ENCODE measurements at places on chromosomes 3 and 15.

DNA sequence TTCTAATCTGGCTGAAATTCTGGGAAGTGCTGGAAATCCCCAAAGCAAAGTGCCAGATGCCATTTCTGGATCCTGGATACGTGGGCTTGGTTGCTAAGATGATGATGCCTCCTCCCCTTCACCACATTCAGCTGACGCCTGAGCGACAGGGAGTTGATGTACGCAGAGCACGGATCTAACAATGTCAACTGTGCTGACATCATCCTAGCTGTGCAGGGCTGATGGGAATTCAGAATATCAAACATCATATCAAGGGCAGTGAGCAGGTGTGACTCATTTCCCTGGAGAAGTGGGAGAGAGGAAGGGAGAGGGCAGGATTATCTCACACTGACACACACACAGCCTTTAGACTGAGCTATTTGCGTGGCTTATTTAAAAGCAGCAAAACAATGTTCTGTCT, 92.6 kb upstream of the ZBTB20 start:
- peak; percentile 77 for DNase-seq

- DNase-seq = no peak
Measured at GRCh38 chr15:51244423-51244869, 94.0 kb downstream of the CYP19A1 start.

DNA sequence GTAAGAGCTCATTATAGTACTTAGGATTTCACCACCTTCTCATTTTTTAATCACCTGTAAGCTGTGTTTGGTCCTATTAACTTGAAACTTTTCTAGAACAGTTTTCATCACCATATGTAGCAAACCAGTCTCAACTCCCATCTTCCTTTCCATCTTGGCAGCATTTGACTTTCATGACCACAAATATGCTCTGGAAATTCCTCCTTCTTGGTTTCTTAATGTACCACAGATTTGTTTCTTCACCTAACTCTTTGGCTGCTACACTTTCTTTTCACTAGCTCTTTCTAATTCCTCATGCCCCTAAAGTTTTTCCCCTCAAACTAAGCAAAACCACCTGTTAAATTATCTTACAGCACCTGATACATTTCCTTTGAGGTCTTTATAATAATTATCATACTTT, 13.2 kb upstream of the NMB start:
- no peak for DNase-seq

GRCh38 chr3:197003461-197004385, 25.9 kb downstream of the MELTF start:
- DNase-seq = peak; percentile 86

GRCh38 chr3:15952543-15953175, 154.9 kb upstream of the ANKRD28 start:
- DNase-seq = no peak

GRCh38 chr3:157388976-157389375, 47.7 kb upstream of the PTX3 start:
- no peak for DNase-seq

DNA sequence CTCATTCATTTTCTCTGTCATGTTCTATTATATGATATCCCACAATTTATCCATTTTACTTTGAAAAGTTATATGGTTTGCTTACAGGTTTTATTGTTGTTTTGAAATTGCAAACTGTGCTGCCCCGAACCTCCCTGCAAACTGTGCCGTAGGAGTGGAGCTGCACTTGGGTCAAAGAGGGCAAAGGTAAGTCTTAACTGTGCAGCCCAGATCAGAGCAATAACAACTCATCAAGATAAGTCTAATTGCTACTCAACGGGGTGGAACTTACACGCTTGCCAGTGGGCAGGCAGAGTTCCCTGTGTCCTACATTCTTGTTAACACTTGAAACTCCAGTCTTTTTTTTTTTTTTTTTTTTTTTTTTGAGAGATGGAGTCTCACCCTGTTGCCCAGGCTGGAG, 33.2 kb downstream of the ZDHHC19 start:
- no peak for DNase-seq

- DNase-seq = no peak
Measured at GRCh38 chr15:79900087-79900486, 3.3 kb upstream of the MTHFS start.

GRCh38 chr3:178505832-178506231, 30.4 kb upstream of the KCNMB2 start:
- DNase-seq = no peak

- no peak for DNase-seq
Measured at GRCh38 chr3:11544412-11545181, 99.1 kb downstream of the VGLL4 start.

GRCh38 chr15:45842151-45842550, 207.3 kb downstream of the SQOR start:
- DNase-seq = no peak

- peak; percentile 35 for DNase-seq
Measured at GRCh38 chr3:112126511-112126911, 6.5 kb downstream of the GCSAM start.

DNA sequence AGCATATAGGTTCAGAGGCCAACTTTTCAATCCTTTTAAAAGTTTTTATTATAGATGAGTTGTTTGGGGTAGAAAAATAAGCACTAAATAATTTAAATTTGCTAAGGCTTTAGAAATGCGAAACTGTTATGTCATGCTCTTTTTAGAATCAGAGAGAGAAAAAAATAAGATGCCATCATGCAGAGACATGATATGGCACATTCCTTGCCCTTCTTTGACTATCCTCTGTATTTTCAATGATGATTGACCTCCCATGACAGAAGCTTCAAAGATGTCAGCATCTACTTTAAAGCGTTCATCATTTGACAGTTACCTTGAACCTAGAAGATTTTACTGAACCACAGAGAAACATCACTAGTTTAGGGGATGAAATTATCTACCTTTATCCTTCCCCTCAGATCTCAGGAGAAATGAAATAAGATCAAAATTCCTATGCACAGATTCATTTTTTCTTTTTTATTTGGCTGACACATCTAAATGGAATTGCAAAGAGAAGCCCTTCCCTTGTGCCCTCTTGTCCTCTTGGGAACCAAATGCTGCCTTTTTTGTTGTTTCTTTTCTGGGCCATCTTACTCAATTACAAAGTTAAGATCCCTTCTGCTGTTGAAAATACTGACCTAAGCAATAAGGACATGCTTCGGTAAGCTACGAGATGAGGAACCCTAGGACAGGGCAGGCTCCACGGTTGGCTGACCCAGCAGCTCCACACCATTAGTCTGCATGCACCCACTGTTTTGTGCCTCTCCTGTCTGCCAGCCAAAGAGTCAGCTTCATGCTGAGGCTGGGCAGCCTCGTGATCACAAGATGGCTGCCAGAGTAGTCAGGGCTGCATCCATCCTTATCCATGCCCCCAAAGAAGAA, 289.7 kb upstream of the TPM1 start:
- DNase-seq = no peak

- no peak for DNase-seq
Measured at GRCh38 chr3:141375381-141376301, 7.3 kb downstream of the ZBTB38 start.

GRCh38 chr3:42662037-42662812, 8.7 kb downstream of the ZBTB47 start:
- DNase-seq = no peak

DNA sequence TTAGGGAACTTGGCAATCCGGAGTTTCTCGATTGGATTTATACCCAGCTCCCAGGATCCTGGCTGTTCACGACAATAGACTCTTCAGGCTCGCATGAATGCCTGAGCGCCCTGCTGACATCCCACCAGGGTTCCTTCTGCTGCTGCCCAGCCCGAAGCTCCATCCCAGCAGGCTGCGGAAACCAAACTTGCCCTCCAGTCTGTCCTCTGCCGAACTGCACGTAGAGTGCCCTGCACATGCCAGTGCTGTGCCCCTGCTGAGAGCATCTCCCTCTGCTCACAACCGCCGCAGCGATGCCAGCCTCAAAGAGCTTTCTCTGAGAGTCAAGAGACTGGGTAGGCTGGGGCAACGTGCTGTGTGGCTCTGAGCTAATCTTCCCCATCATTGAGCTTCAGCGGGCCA, 6.9 kb downstream of the ADAMTS7 start:
- DNase-seq = no peak

DNA sequence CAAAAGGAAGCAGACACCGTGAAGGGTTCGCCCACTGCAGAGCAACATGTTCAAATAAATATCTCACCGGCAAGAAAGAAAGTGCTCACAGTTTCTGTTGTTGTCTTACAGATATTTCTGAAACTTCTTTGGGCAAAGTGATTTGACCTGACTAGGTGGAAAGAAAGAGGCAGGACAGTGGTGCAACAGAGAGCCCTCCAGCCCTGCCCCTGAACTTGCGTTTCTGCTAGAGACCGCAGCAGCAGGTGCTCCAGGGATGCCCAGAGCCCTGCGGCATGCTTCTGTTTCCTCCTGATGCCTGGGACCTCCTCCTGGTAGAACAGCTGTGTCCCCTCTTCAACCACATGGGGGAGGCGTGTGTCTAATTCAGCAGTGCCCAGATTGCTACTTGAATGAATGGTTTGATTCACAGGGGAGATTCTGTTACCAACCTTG, 123.4 kb downstream of the ATP10A start:
- no peak for DNase-seq

DNA sequence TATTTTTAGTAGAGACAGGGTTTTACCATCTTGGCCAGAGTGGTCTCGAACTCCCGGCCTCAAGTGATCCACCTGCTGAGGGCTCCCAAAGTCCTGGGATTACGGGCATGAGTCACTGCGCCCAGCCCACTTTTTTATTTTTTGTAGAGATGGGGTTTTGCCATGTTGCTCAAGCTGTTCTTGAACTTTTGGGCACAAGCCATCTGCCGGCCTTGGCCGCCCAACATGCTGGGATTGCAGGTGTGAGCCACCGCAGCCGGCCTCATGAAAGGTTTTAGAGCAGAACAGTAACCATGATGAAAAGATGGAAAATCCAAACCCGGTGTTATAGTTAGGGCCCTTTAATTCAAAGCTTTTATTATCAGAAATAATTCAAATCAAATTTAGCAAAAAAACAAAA, 15.6 kb upstream of the MB21D2 start:
- no peak for DNase-seq

DNA sequence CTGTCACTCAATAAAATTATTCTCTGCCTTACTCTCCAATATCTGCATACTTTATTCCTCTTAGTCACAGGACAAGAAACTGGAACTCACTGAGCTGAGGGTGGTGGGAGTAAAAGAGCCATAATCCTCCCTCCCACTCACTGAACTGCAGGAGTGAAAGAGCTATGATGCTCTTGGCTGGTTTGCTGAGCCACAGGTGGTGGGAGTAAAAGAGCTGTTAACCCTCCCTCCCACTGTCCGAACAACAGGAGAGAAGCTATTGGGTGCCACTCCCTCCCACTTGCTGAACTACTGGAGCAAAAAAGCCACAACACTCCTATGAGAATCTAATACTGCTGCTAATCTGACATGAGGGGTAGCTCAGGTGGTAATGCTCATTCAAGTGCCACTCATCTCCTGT, 391.0 kb downstream of the NSUN3 start:
- DNase-seq = no peak

GRCh38 chr3:167160781-167161180, 219.3 kb downstream of the ZBBX start:
- DNase-seq = no peak

- DNase-seq = no peak
Measured at GRCh38 chr3:45208586-45208985, 17.5 kb downstream of the TMEM158 start.

DNA sequence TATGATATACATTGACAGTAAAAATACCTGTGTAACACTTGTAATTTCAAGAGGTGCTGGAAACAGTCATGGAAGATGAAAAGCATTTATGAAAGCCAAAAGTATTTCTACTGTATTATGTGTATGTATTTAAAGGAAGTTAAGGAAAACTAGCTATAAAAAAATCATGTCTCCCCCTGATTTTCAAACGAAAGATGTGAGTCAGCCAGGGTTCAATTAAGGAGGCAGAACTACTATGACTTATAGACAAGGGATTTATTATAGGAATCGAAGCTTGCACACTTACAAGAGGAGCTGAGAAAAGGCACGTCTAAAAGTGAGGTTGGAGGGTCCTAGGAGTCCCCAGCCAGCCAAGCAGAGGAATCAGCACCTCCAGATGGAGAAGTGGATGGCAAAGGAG, 119.4 kb downstream of the SUCLG2 start:
- DNase-seq = no peak

GRCh38 chr15:76147906-76148570, 88.3 kb downstream of the TMEM266 start:
- peak; percentile 26 for DNase-seq

- no peak for DNase-seq
Measured at GRCh38 chr3:171262431-171262830, 197.8 kb downstream of the TNIK start.

DNA sequence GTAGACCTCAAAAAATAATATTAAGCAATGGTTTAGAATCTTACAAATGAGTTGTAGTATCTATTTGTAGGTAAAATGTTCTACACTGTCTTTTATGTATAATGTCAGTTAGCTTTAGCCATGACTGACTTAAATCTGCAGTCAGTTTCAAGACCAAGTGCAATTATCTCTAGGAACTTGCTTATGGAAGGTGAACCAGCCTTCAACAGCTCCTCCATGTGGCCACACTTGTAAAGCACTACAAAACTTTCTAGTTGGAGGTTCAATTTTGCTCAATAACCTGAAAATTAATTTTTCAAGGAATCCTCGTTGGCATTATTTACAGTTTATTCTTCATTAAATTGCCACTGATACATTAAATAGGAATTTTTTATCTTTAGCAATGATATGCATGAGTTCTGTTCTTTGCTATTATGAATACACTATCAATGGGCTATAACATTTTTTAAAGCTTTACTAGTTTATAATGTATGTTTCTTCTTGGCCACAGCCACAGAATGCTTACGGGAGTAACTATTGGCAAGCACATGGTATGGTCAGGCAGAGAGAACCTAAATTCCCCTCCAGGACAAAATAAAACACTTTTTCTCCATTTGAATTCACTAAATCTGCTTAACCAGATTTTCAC, 315.3 kb upstream of the UBE2E2 start:
- DNase-seq = peak; percentile 42

DNA sequence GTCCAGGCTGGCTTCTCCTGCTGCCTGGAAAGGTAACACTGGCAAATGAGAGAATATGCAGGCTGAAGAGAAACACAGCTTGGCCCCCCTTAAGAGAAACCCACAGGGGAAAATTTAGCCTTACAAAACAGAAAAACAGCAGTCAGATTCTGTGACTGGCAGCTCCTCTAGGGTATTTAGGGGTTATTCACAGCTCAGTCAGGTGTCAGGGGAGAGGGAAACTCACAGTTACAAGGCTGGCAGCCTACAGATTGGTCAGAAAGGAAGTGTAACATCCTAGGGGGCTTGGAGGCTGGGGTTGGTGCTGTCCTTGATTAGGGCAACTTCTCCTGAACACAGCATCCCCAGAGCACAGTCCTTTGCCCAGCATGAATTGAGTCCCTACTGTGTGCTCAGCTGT, 81.4 kb downstream of the SEMA5B start:
- DNase-seq = no peak

DNA sequence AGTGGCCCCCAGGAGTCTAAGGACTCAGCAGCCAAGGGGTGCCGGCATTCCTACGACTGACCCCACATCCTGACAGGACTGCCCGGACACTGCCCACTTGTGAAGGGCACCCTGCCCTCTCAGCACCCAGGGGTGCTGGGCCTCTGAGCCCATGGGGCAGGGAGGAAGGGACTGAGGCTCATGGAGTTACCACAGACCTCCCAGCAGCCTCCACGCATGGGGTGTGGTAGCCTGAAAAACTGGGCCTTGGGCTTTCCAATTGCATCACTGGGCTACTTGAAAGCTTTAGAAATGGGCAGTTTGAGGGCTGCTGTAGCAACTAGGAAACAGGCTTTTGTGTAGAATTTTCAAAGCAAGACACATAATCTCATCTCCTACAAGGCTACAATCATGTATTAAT, 13.2 kb downstream of the TKT start:
- no peak for DNase-seq

GRCh38 chr3:40782111-40782721, 257.5 kb downstream of the ZNF621 start:
- DNase-seq = no peak

- DNase-seq = no peak
Measured at GRCh38 chr3:172201870-172202236, 162.5 kb downstream of the FNDC3B start.

Measured in NCI-H1417 (cell line).